IPS DF 6.9 (cell line): ENCODE measurements at places on chromosomes 4 and X.

DNA sequence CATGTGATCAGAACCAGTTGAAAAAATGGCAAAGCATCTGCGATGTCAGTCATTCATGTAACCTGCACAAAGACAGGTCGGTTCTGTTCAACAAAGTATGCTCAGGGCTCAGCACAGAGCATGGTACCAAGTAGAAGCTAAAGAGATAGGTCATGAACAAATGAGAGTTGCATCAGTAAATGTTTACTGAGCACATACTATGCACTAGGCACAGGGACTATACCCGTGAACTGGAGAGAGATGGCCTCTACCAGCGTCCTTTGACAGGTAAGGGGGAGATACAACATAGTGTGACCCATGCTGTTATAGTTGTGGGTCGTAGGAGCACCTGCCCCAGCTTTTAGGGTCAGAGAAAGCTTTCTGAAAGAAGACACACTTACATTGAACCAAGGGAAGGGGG is 46.7 kb downstream of the PHKA2 start:
- DNase-seq: no peak

DNA sequence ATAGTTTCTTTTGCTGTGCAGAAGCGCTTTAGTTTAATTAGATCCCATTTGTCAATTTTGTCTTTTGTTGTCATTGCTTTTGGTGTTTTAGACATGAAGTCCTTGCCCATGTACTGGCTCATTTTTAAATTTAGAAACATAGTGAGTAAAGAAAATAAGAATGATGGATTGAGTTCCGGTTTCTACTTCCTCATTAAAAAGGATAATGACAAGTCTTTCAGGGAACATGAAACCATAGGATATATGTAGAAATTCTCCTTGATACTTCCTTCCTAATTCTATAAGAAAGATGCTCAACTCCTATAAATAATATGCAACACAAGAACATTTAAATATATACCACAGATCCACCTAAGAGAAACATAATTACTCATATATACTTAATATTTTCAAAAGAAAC is 240.9 kb downstream of the BANK1 start:
- DNase-seq: no peak

GRCh38 chr4:83604321-83604720 is 68.4 kb downstream of the GPAT3 start:
- no peak for DNase-seq

DNA sequence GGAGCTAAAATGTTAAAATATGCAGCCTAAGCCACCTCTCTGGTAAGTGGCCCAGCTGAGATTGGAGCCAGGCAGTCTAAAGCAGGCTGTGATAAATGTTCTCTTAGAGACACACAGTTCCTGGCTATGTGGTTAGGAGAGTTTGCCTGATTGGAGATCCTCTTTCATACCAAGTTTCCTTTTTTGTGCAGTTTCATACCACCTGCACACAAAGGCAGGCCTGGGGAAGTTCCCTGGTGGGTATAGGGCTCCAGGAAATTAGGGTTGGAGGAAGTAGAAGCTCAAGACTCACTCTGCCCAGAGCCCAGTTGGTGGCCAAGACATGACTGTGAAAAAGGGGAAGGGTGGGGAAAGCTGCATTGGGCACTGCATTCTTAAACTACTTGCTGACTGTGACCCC is 16.9 kb downstream of the CYBB start:
- no peak for DNase-seq

- no peak for DNase-seq
These were observed 39.8 kb downstream of the ACE2 start for GRCh38 chrX:15560924-15561323.

- no peak for DNase-seq
These were observed 10.0 kb upstream of the SPCS3 start for GRCh38 chr4:176309772-176310171.

DNA sequence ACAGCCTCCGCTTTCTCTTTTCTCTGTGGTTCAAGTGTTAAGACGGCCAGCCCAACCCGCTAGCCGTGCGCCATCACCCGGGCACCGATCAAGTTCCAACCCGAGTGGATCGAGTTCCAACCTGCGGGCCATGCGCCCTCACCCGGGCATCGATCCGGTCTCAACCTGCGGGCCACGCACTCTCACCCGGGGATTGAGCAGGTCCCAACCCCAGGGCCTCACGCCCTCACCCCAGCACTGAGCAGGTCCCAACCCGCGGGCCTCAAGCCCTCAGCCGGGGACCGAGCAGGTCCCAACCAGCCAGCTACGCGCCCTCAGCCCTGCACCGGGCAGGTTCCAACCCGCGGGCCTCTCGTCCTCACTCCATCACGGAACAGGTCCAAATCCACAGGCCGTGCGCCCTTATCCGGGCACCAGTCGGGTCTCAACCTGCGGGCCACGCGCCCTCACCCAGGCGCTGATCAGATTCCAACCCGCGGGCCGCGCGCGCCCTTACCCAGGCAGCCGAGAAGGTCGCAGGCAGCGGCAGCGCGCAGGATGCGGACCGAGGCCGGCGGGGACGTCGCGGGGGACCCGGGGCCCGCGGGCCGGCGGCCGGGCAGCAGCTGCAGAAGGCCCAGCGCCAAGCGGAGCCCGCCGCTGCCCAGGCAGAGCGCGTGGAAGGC is 443 bp downstream of the GPR143 start:
- DNase-seq: no peak
